ENCODE measurements at places on chromosomes 13 and 19. TPM values are rescaled to one million over a fixed set of nuclear protein-coding genes. Genes with fewer than 3 reads are reported as not detected.

GRCh38 chr19:19817357-19817756, 4.2 kb downstream of the ZNF506 start:
- no peak for DNase-seq

- DNase-seq, result no peak
Measured at GRCh38 chr19:50252111-50252886, 48.9 kb downstream of the MYH14 start.

- peak; percentile 65 for DNase-seq
Measured at GRCh38 chr13:33194820-33195692, 90.5 kb downstream of the STARD13 start.

GRCh38 chr13:100662468-100663211, 12.0 kb downstream of the TMTC4 start:
- DNase-seq, result no peak

GRCh38 chr13:90352763-90353162, 994.7 kb upstream of the MIR17HG start:
- no peak for DNase-seq

- peak; percentile 90 for DNase-seq
Measured at GRCh38 chr19:38321646-38322196, 2.1 kb downstream of the KCNK6 start.

DNA sequence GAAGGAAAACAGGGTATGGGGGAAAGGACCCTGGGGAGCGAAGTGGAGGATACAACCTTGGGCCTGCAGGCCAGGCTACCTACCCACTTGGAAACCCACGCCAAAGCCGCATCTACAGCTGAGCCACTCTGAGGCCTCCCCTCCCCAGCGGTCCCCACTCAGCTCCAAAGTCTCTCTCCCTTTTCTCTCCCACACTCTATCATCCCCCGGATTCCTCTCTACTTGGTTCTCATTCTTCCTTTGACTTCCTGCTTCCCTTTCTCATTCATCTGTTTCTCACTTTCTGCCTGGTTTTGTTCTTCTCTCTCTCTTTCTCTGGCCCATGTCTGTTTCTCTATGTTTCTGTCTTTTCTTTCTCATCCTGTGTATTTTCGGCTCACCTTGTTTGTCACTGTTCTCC, 2.7 kb downstream of the KLK3 start:
- DNase-seq, result no peak

GRCh38 chr19:54616057-54616456, 14.2 kb upstream of the LILRB1 start:
- no peak for DNase-seq

GRCh38 chr13:111943229-111943795, 123.6 kb upstream of the SOX1 start:
- DNase-seq, result no peak

DNA sequence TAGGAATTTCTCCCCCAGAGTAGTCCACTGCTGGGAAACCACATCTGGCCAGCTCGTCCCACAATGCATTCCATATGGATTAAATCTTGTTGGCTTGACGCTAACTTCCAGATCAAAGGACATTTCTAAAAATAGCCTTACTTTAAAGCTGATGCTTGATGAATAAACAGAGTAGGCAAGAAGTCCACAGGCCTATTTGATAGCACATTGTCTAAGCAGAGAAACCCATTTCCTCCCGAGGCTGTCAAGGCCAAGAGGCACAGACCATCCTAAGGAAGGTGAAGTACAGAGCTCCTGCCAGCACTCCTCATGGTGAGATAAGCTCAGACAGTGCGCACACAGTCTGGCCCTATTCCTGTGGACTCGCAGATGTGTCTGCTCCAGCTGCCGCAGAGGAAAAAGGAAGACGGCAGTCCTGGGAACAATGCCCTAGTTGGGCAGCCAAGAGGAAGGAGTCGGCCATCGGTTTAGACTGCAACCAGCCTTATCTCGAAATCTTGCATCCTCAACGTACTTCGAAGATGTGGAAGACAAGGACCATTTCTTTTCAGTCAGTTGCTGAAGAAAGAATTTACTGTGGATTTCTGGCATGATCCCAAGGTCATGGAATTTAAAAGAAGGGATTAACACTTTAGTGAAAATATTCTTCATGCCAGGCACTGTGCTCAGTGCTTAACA, 156.8 kb downstream of the RGCC start:
- peak; percentile 96 for DNase-seq

DNA sequence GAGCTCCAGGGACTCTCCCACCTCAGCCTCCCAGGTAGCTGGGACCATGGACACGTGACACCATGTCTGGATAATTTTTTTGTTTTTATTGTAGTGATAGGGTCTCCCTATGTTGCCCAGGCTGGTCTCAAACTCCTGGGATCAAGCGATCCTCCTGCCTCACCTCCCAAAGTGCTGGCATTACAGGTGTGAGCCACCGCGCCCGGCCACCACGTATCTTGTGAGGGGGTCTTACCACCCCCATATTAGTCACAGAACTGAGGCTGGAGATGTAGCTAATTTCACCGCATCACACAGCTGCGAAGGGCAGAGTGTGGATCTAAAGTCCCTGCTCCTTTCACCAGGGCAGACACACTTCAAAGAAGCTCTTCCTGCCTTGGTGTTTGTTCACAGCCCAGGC, 211.8 kb upstream of the SOX1 start:
- no peak for DNase-seq

GRCh38 chr13:40589285-40590109, 76.9 kb downstream of the FOXO1 start:
- peak; percentile 52 for DNase-seq

DNA sequence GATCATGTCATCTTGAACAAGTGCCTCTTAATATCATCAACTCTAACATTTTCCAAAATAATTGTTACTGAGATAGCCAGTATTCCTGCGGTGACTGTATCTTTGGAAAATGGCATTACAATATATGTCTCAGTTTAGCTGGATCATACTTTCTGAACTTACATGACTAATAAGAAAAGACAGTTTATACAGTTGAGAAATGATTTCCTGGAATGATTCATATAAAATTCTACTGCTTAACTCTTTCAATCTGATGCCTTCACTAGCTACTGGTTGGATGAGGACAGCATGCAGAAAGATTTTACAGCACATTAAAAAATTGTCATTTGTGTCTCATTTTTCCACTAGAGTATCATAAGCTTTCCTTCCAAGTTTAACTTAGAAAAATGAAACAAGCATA, 302.1 kb downstream of the PCDH17 start:
- no peak for DNase-seq

- DNase-seq, result no peak
Measured at GRCh38 chr13:50990065-50990817, 80.7 kb downstream of the RNASEH2B start.

- no peak for DNase-seq
Measured at GRCh38 chr13:110408286-110408685, 101.2 kb downstream of the COL4A2 start.

GRCh38 chr19:2164020-2164998, 576 bp downstream of the DOT1L start:
- peak; percentile 16 for DNase-seq

The RNF17 gene
- total RNA-seq, result not detected

The SLAIN1 gene
- not detected for total RNA-seq

The FGF22 gene
- total RNA-seq, result not detected

The CD33 gene
- not detected for total RNA-seq

All from fibroblast of the aortic adventitia (primary cell).